CD8-positive, alpha-beta memory T cell (primary cell): ENCODE measurements at places on chromosomes 5 and 9. TPM values are rescaled to one million over a fixed set of nuclear protein-coding genes. Genes with fewer than 3 reads are reported as not detected.

HSPA4 gene
- total RNA-seq = 236 TPM

DNA sequence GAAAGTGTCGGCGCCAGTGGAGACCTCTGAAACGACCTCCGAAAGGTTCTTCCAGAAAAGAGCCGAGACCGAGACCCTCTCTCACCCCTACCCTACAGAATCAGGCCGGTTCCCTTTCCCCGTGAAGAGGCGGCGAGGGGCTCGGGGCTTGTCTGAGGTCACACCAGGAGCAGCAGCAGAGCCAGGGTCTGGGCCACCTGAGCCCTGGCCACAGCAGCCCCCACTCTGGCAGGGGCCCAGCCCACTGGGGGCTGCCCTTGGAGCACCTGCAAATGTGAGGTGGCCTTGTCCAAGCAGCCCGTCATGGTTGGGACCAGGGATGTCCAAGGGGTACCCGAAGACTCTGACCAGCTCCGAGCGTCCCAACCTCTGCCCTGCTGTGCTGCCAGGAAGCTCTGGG, 9.2 kb downstream of the AGPAT2 start:
- no peak for DNase-seq

TMEM215 gene
- not detected for total RNA-seq

DNA sequence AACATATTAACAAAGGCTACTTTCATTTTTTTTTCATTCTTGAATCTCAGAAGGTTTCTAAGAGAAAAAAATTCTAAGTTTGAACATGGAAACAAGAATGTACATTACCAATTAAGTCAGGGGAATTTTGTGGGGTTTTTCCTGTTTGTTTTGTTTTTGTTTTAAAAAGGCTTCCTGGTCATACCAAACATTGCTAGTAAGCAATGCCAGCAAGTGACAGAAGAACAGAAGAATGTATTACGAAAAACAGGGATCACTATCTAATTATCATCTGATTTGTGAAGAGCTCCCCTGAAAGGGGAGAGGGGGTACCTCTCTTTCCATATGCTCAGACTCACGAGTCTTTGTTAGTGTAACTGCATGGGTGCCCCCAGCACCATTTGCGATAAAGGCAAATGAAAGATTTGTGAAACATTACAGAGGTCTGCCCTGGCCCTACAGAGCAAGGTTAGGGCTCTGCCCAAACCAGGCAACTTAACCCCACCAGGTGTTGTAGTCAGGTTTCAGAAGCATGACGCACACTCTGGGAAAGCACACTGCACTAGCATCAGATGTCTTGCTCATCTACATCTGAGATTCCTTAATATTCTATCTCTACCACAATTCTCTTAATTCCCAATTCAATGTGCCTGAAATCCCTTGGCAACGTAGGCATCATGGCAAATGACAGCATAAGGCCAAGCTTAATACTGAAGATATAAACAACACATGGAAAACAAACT, 268.2 kb downstream of the MLLT3 start:
- no peak for DNase-seq
